ACHN (cell line): ENCODE measurements at places on chromosomes 2 and 18.

- DNase-seq = no peak
Observed at GRCh38 chr2:121858369-121858768, 102.9 kb downstream of the TSN start.

- peak; percentile 94 for DNase-seq
Observed at GRCh38 chr2:119255760-119256581, 32.3 kb downstream of the STEAP3 start.

GRCh38 chr2:134197445-134197844, 56.4 kb upstream of the MGAT5 start:
- no peak for DNase-seq

DNA sequence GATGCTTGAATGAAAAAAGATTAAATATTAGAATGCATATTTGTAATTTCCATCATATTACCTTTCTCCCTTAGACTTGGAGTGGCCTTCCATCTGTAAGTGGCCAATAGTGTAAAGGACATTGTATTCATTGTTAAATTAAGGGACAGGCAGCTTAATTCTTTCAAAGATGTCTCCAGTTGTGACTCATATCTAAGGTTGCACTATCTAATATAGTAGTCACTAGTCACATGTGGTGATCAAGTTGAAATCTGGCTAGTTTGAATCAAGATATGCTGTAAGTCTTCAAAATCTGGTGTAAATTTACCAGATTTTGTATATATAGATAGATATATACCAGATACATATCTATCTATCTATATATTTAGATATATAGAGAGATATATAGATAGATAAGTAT, 52.4 kb upstream of the AGPS start:
- DNase-seq = no peak

DNA sequence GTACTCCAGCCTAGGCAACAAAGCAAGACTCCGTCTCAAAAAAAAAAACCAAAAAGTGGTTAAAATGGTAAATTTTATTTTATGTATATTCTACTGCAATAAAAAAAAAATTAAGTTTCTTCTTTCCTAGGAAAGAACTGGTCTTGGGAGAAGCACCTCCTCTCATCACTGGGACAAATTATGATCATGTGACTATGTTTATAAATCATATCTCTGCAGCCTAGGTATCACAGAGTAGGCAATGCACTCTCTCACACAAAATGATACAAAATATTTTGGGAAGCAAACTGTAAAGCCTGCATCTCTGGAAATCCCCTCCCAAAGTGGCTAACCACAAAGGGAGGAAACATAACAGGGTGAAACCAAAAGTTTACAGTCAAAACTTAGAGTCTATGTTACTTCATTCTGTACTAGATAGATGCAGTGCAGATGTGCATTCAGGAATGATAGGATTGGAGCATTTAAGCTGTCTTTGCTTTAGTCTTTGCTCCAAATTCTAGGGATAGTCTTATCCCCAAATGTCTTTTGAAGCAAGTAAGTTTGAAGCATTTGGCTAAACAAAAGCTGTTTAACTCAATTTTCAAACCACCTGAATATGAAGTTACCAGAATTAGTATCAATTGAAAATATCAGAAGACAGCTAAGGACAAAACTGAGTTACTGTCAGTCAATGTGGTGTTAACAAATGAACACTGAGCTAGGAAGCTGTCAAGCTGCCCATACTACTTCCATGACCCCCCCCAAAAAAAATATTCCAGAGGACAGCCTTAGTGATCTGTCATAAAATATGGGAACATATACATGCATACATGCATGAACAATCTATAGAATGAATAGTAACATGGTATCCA, 21.1 kb upstream of the MALT1 start:
- no peak for DNase-seq

GRCh38 chr2:223989206-223989855, 32.1 kb downstream of the MRPL44 start:
- no peak for DNase-seq

- DNase-seq = peak; percentile 59
Observed at GRCh38 chr2:102005989-102006885, 14.5 kb downstream of the IL1R2 start.

GRCh38 chr2:129748653-129749052, 230.8 kb upstream of the RAB6C start:
- no peak for DNase-seq

GRCh38 chr18:67117804-67118203, 398.7 kb downstream of the DSEL start:
- no peak for DNase-seq

GRCh38 chr2:11598228-11598731, 64.4 kb downstream of the GREB1 start:
- DNase-seq = no peak

DNA sequence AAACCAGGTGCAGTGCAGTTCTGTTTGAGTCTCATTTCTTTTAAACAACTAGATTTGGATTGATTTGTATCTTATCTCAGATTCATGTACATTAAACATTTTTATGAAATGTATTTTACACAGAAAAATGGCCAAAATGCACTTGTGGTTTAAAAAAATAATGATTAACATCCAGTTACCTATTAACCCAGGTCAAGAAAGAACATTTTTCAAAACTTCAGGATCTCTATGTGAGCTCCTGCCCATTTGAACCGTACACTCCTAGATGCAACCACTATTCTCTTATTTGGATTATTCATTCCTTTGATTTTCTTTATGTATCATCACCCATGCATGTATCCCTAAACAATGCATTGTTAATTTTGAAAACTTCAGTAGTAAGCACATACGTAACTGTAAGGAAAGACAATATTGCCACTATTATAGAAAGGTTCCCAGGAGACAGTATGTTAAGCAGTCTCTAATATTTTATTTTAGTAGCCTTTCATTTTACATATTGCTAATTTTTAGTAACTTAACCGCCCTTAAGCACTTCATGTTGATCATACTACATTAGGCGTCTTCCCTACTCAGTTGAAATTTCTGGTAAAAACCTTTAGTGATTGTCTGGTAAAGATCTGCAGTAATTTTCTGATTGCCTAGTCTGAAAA, 22.7 kb downstream of the RNF138 start:
- peak; percentile 27 for DNase-seq

- no peak for DNase-seq
Observed at GRCh38 chr18:76983613-76984051, 149.0 kb downstream of the MBP start.

DNA sequence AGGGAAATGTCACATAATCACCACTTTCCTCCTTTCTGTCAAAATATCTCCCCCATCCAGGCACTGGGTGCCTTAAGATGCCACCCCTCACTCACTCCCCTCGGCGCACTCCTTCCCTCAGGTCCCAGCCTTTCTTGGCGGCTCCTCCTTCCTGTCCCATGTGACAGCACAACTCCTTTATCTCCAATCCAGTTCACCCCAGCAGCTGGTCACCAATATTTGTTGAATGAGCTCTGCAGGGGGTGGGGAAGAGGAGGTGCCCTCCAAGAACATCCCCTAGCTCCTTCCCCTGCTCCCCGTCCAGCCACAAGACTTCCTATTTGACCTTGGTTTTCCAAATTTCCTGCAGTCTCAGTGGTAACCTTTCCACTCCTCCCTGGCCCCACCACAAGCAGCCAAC, 31.6 kb upstream of the ID2 start:
- no peak for DNase-seq

DNA sequence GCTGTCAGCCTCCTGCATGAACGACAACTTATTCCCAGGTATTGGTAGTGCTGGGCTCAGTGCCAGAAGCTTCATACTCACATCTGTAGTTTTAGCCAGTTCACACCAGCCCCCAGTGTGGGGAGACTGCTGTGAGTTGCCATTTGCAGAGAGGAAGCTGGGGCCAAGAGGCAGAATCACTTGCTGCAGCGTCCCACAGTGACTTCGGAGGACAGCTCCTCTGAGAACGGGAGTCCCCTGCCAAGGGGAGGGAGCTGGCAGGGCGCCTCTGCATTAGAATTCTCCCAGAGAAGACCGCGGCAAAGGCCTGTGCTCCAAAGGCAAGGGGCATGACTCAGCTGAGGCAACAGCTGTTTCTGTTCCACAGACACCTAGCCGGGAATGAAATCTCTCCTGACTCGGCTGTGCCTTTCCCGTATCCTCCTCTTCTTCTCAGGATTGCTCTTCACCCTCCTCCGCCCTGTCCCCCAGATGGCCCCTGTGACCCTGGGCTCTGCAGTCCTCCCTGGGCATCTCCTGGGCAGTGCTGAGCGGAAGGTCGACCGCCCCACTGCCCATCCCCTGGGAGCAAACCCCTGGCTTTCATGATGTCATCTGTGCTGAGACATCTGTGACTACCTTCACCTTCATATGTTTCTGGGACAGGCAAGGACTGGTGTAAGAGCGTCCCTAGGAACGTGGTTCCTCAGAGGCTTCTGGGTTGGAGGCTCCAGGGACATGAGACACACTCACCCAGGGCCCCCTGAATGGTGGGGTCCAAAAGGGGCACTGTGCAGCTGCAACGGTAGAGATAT, 18.0 kb downstream of the MAL start:
- DNase-seq = peak; percentile 80

DNA sequence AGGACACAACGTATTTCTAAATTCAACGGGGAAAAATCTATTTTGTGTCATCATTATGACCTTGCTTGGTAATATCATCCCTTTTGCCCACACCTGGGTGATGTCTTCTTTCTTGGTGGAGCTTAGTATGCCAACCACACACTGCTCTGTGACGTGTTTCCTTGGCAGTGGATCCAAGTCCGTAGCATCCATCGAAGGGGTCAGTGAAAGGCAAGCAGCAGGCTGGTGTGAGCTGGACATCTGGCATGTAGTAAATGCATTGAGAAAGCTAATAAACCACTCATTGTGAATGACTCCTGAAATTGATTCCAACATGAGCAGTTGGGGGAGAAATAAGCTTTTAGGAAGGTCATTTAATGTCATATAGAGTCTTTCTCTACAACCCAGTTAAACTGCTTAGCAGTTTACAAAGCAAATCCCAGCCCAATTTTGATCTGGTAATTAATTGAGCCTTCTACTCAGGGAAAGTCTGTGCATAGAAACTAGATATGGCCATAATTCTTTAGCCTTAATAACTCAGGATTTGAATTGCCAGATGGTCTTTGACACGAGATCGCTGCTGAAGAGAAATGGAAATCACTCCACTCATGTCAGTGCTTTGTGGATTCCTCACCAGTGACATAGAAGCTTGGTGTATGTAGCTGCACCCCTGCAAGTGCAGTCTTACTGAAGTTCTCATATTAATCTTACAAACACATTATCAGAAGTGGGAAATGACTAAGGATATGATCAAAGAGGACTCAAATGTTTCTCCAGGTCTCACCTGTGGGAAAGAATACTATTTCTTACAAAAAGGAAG, 494.8 kb downstream of the CMPK2 start:
- no peak for DNase-seq

DNA sequence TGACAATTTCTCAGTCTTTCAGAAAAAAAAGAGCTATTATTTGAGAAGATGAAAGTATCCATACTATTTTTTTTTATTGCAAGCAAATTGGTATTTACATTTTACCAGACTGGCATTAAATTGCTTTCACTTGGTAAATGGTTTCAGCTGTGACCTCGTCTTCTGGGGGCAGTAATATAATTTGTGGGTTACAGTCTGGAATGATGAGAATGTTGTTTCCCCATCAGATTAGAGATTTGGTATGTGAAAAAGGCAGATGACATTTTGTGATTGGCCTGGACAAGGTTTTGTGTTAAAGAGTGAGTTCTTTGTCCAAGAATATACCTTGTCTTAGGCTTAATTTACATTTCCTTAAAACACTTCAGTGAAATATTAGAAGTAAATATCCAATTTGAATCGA, 390.1 kb upstream of the ST6GAL2 start:
- no peak for DNase-seq

DNA sequence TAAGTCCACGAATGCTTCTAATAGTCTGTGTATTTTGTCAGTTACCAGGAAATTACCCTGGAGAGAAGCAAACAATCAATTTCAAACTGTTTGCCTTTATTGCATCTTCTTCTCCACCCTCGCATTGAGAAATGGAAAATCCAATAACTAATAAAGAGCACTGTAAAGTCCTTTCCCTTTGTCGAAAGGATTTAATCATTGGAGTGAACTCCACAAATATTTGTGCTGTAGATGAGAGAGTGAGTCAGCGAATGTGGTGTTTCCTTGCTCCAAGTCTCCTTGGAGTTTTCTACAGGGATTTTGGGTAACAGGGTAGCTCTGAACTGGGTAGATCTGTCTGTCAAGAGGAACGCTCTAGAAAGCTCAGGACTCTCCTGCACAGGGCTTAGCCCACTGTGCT, 240.2 kb downstream of the KCNS3 start:
- no peak for DNase-seq

- DNase-seq = no peak
Observed at GRCh38 chr2:216830346-216830745, 29.5 kb downstream of the TNP1 start.

GRCh38 chr2:241999184-241999583, 129.7 kb downstream of the RTP5 start:
- no peak for DNase-seq

GRCh38 chr18:76357585-76358260, 137.3 kb downstream of the ZNF516 start:
- DNase-seq = no peak

GRCh38 chr2:120344976-120345581, 857 bp upstream of the INHBB start:
- peak; percentile 12 for DNase-seq

DNA sequence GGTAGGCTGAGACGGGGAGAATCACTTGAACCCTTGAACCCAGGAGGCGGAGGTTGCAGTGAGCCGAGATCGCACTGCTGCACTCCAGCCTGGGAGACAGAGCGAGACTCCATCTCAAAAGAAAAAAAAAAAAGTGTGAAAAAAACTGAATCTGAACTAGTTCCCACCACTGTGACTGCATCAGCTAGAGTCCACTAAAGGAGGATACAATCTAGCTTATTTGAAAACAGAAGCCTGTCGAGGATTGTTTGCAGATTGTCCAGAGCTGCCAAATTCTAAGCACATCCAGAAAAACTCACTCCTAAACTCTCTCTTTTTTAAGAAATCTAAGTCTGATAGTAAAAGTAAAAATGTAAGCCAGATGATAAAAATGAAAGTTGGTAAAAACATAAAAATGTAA, 10.6 kb downstream of the GFPT1 start:
- DNase-seq = no peak

GRCh38 chr2:46720592-46721185, 194.9 kb downstream of the MCFD2 start:
- DNase-seq = no peak

DNA sequence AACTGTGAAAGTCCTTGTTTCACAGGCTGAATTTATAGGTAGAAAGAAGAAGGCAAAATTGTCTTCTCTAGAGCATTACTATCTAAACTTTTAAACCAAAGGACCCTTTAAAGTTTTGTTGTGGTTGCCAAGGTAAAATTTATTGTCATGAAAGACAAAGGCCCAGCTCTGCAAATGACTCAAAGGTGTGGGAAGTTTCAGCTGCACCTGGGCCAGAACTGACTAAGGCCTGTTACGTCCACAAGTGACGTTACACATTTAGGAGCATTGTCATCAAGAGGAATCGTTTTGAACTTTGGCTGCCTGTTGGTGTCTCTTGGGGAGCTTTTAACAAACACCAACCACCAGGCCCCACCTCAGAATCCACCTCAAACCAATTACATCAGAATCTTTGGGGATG, 8.1 kb upstream of the DSC3 start:
- DNase-seq = no peak
